HT1080 (cell line): ENCODE measurements at places on chromosomes 3 and 15. TPM values are rescaled to one million over a fixed set of nuclear protein-coding genes. Genes with fewer than 3 reads are reported as not detected.

- DNase-seq: no peak
Observed at GRCh38 chr3:72017311-72017710, 232.4 kb upstream of the PROK2 start.

DNA sequence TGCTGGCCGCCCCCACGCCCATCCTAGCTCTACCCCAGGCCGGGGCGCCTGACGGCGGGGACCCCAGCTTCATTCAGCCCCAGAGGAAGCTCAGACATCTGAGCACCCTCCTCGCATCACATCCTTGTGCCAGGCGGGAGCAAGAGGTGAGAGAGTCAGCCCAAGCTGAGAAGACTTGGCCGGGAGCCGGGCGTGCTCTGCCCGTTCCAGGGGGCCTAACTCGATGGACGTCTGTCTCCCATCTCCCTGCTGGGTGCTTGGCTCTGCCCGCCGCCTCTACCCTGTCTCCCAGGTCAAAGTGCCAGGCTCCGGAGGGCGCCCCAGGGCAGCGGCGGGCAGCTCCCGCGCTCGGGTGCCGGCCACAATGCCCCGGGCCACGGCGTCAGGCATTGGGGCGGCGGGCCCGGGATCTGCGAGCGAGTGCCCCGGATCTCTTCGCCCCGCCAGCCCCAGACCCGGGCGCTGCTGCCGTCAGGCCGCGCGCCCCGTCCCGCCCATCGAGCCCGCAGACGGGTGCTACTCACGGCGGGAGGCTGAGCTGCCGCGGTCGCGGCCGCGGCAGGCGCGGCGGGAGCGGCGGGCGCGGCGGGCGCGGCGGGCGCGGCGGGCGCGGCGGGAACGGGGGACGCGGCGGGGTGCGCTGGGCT lies 388 bp downstream of the DAPK2 start:
- DNase-seq: no peak

DNA sequence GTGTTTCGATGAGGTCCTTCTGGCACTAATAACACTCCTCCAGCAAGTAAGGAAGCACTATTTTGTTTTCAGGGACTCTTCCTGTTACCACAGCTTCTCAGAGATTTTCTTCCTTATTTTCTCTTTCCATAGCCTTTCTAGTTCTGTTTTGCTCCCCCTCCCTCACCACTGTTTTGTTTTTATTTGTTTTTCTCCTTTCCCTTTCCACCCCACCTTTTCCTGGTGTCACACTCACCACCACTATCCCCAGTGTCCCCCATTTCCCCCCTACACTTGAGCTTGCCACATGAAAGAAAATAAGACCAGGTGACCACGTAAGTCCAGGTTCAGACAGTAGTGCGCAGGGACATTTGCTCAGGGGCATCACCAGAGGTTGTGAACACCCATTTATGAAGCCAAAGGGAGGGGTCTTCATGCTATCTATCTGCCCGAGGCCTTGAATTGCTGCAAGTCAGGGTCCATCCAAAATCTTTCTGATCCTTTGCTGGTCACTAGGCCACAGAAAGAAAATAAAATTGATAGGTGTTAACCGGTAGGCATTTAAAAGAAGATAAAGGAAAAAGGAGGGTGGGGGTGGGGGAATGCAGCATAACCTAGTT lies 1.4 kb upstream of the RFTN1 start:
- no peak for DNase-seq

GRCh38 chr15:100263721-100264455 lies 77.9 kb downstream of the ADAMTS17 start:
- DNase-seq: no peak

DNA sequence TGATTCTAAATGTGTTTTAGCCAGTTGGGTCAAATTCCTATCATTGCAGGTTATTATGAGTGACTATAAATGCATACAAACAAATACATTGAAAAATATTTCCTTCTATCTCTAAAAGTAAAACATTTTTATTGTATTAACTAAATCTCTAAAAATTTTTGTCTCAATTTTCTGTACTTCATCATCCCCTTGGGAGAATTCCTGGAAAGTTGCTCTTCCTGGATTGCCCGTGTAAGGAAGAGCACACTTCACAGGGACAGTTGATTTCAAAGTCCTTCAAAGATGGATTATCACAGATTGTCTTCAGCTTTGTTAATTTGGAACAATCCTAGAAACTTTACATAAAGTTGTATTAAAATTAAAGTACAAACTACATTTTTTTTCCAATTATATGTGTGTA lies 595.6 kb downstream of the ROBO1 start:
- DNase-seq: no peak

- DNase-seq: no peak
Observed at GRCh38 chr3:58698246-58698645, 31.7 kb upstream of the FAM3D start.

DNA sequence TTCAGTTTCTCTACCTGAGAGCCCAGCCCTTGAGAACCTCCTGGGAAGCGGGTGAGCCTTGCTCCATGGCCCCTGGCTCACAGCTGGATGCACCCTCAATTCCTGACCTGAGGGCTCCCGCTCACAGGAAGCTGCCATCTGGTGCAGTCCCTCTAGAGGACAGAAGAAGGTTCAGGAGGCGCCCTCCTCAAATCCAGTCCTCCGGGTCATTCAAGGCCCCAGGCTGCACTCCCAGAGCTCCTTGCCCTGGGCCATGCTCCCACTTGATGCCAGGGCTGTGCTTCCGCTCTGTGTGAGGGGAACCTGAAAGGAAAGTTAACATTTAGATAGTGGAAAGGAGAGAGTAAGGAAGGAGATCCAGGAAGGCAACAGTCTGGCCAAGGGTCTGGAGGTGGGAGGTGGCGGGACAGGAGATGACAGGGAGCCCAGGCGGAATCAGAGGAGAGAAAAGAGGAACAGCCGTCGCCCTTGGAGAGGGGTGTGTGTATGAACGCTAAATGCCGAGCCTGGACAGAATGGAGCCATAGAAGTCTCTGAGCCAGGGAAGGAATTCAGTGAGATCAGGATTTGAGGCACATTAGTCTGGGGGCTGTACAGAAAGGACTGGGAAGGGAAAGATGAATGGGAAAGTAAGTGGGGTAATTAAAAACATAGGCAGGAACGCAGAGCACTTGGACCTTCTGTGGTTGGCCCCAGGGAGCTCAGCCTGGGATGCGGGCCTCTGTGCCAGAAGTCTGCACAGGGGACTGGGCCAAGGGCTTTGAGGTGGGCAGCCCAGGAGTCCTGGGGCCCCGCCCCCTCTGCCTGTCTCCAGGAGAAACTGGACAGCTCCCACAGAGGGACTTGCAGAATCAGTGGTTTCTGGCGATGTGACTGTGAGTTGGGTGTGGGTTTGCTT lies 26.1 kb downstream of the TBC1D21 start:
- DNase-seq: no peak

DNA sequence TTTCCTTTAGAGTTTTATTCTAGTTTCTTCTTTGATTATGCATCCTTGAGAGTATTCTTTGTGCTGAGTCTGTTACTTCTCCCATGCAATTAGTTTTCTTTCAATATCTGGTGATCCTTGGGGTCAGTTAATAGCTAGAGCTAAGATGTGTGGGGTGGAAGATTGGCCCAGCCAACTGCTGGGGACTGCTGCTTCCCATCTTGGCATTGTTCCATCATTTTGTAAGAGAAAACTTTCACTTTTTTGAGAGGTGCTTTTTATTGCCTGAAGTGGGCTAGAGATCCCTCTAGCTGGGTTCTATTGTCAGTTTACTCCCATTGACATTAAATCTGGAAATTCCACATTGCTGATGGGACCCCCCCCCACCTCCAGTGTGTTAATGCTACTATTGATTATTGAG lies 15.4 kb downstream of the BCL2L10 start:
- DNase-seq: no peak

The GP9 gene
- not detected in 2 replicates for total RNA-seq

The MUSTN1 gene
- total RNA-seq: 0.30 TPM in 1 of 2 replicates, not detected in the other

The TSC22D2 gene
- total RNA-seq: 6.2 and 7.7 TPM in 2 replicates
